ENCODE measurements at places on chromosomes 4 and X.

- DNase-seq: peak; percentile 7
These were observed 319 bp downstream of the DRP2 start for GRCh38 chrX:101219864-101220346.

- no peak for DNase-seq
These were observed 552.4 kb upstream of the MAGEB2 start for GRCh38 chrX:29662759-29663503.

DNA sequence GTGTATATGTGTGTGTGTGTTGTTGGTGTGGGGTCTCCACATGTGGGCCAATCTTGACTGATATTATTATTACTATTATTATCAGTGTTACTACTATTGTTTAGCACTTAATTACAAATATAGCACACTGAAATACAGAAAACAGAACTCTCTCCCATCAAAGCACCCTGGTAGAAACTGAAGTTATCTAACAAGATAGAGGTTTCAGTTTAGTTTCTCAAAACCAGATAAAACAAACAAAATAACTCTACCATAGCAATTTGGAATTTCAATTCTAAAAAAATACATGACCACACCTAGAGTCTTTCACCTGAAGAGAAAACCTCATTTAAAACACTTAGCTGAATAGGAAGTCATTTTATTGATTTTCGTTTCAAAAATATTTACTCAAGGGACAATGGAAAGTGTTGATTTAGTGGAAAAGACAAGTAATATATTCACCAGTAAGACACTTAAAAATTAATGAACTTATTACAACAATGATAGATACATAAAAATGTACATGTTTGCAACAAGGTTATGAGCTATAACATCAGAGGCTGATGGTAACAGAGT, 252.3 kb downstream of the PDHA2 start:
- DNase-seq: no peak

- DNase-seq: no peak
These were observed at the start of gene AVPR2 for GRCh38 chrX:153903991-153904957. TSS of gene AVPR2 (plus strand) at chrX:153904673. CDS start at chrX:153905146, 473 bp downstream.

- DNase-seq: no peak
These were observed 98.2 kb downstream of the KLHL8 start for GRCh38 chr4:87122252-87122651.

DNA sequence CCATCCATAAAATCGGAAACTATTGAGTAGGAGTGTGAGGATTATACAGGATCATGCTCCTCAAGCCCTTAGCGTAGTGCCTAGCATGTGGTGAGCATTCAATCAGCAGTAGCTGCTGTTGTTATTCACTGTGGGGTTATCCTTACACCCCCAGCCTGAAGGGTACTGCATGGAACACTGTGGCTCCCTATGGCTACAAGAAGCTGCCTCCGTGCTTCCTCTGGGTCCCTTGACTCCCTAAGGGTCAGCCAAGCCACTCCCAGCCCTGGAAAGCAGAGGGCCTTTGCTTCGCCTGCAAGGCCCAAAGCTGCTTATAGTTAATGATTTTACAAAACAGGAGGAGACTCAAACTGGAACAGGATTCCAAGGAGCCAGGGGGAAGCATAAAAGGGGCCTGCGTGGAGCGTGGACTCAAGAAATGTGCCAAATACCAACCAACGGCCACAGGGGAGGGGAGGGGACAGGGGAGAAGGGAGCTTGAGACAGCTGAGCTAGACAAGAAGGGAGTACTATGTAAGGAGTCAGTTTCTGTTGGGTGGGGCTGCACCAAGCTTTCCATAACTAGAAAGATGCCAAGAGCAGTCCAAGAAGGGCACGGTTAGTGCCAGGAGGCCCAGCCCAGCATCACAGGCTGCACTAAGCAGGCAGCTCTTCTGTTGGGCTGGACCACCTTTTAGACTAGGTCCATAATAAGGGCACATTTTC, 15.9 kb downstream of the SEPTIN6 start:
- no peak for DNase-seq

DNA sequence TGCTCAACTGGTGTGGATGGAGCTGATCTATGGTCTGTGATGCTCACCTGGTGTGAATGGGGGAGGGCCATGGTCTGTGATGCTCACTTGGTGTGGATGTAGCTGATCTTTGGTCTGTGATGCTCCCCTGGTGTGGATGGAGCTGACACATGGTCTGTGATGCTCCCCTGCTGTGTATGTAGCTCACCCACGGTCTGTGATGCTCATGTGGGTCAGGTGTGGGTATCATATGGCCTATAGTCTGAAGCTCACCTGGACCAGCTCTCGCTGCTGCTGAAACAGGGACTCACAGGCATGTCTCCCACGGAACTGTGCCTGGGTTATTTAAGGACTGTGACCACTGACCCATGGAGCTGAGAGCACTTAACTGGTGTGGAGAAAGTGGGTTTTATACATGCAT, 109.7 kb downstream of the CRLF2 start:
- no peak for DNase-seq

DNA sequence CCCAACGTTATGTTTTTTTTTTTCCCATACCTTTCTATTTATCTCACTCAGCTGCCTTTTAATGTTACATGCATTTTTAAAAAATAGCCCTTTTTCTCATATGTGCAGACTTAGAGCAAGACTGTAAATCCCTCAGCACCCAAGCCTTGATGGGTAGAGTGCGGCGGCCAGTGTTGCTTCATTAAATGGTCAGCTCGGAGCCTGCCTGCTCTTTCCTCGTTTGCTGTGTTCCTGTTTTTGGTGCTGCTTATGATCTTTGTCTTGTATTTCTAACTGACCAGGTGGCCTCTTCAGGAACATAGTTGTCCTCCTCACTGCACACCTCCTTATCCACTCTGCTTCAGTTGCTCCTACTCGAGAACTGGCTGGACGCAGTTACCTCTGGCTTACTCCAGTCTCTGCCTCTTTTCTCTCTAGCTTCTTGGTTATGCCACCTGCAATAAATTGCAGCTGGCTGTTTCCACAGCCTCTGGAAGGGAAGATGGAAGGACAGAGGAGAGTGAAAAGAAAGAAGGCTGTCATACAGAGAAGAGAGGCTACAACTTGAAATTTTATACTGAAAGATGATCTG, 10.7 kb downstream of the RBPJ start:
- no peak for DNase-seq

DNA sequence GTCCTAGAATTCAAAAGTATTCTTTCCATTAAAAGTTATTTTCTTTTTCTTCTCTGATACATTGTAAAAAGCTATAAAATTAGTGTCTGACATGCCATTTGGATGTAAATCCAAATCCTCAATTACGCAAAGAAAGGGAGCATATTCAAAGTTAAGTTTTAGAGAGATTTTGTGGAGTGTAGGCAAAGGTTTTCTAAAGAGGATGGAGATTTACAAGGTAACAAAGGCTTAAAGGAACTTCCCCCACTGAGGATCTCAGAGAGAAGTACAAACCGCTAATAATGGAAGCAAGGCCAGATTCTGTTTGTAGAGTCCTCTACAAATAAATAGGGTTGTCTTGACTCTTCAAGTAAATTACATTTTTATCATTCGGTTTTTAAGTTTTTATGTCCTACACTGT, 91.0 kb upstream of the MAPK10 start:
- DNase-seq: no peak

- DNase-seq: no peak
These were observed 246.4 kb downstream of the FBXW7 start for GRCh38 chr4:152289541-152289940.

DNA sequence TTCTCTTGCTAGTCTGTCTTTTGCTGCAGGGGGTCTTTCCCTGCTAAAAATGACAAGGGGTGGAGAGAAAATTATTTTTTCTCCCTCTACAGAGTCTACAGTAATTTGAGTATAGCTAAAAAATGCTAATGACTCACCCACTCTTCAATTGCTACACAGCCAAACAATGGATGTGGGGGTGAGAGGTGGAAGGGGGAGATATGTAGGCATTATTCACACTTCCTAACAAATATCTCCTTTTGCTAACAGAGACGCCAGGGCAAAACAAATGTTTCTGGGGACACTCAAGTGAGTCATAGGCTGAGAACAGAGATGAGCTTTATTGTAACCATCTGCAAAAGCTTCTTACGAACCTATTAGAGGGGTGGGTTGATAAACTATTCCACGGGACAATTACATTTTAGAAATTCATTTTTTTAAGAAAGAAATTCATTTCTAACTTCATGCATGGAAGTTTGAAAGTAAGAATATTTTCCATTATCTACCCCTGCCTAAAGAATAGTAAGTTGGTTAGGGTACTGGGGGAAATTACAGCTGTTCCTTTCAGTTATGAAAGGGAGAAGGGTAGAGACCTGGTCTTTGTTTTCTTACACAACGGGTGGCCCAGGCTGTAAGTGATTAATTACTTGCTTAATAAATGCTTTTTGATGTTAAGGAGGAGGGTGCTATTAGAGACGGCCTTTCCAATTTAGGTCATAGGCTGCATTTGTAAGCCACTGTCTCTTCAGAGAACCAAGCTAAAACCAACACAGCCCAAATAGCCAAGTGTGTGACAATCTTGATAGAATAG, 12.8 kb downstream of the SCD5 start:
- no peak for DNase-seq

DNA sequence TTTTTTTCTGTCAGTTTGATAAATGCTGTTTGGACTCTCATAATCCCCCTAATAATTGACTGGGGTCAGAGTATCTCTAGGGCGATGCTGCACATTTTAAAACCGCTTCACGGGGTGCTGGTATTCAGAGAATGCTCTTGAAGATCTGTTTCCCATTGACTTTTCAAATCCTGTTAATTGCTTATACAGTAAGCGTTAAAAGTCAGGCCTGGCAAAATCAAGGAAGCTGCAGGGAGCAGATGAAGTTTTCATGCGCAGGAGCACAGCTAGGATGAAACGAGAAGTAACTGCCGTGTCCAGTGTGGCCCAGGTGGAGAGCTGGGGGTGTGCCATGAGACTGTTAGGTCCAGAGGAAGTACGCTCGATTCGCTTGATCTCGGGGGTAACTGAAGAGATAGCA, 312.9 kb downstream of the TRIML1 start:
- DNase-seq: no peak

DNA sequence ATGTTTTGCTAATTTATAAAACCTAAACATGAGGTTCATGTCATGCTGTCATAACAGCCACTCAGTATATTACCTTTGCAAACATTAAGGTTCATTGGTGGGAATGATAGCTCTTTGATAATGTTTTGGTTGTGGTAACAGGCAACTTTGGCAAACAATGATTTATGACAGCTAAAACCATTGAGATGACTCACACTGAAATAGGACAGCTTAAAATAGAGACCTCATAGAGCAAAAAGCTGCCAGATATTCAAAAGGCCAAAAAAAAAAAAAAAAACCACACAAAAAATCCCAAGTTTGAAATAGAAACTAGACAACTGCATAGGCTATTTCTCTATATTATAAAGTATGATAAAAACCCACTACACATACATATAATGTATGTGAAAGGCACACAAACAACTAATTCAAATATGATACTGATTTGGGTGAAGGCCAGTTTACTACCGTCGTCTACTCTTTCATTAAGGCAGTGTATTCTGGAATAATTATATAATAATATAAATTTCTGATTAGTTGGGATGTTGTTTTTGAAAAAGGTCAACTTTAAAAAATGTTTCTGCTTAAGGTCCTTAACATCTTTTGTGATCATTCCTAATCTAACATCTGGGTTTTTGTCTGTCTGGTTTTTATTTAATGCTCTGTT, 646.0 kb upstream of the PITX2 start:
- DNase-seq: no peak

DNA sequence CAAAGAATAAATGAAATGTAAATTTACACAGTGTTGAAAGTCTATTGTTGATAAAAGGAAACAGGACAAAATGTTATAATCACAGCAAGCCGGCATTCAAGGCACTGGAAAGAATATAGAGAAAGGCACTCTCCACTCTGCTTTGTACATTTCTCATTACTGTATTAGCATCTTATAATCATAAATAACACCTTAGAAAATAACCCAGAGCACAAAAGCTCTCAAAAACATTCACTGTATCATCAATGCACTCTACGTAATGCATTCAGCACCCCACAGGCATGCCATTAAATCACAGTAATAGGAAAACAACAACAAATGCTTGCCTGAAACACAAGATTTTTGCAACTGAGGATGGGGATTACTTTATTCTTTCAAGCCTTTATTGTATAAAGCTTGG, 75.3 kb upstream of the TRPC3 start:
- DNase-seq: no peak

DNA sequence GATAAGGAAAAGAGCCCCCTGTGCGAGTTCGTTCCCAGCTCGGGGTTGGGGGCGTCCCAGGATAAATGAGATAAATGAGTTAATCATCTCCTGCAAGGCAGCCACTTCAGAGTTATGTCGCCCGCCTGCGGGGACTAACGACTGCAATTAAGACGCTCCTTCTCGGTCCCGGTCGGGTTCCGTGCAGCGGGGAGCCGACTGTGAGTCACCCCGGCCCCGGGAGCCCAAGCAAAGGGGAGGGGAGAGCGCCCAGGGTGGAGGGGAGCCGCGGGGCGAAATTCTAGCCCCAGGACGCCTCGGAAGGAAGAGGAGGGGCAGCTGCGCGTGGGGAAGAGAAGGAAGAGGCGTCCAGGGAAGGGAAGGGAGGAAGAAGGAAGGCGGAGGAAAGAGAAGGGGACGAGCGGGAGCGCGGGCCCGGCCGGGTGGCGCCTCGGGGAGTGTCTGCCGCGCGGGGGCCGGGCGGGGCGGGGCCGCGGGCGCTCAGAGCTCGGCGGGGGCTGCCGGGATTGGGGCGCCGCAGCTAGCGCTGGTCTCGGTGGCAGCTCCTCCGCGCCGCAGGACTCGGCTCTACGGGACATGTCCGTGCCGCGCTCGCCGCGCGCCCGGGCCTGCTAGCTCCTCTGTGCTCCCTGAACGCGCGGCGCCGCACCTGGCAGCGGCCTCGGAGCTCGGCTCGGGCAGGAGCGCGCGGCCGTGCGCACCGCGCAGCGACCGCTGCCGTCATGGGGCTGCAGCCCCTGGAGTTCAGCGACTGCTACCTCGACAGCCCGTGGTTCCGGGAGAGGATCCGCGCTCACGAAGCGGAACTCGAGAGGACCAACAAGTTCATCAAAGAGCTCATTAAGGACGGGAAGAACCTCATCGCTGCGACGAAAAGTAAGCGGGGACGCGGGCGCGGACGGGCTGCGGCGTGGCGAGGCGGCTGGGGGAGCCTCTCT, at the start of gene ARHGAP10:
Gene ARHGAP10 (plus strand): TSS at position 509 of the 938 bp plus-strand sequence. CDS start 214 bp downstream, at position 723.
- peak; percentile 64 for DNase-seq

GRCh38 chr4:107037199-107037584, 1.1 kb upstream of the DKK2 start:
- DNase-seq: no peak

All from activated CD4-positive, alpha-beta T cell treated with anti-CD3 and anti-CD28 coated beads for 1 hour (primary cell).